ENCODE measurements at places on chromosomes 12 and 14.

- DNase-seq: no peak
Observed at GRCh38 chr12:89103831-89104230, 248.5 kb downstream of the DUSP6 start.

DNA sequence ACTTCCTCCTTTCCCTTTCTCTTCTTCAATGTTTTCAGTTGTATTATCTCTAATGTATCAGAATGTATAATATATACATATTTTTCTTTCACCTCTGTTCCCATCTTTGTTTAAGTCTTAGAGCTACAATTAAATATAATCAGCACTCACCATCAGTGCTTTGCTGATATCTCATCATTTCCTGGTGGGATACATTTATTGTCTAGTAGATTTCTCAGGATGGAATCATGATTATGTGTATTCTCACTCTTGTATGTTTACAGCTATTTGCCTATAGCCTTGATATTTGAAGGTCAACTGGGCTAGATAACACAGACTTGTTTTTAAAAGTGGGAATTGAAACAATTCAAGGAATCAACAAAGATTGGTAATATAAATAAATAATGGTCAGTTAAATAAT lies 124.9 kb upstream of the EEA1 start:
- no peak for DNase-seq

DNA sequence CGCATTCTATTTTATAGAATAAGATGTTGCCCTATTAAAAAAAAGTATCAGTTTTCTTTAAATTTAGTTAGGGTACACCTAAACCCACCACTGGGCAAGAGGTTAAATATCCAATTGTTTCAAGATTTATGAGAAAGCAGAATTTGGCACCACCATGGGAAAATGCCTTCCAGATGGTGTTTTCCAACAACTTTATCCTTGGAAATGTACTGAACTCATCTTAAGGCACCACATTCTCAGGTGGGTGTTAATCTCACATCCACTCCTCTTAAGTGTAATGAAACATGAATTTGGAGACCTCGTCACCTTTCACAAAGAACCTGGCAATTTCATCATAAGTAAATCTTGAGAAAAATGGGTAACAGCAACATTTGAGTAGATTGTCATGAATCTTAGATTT lies 13.1 kb downstream of the CBX5 start:
- no peak for DNase-seq

- no peak for DNase-seq
Observed at GRCh38 chr14:96047101-96047500, 7.9 kb downstream of the C14orf132 start.

GRCh38 chr12:46480724-46481123 lies 108.2 kb upstream of the SLC38A2 start:
- no peak for DNase-seq

DNA sequence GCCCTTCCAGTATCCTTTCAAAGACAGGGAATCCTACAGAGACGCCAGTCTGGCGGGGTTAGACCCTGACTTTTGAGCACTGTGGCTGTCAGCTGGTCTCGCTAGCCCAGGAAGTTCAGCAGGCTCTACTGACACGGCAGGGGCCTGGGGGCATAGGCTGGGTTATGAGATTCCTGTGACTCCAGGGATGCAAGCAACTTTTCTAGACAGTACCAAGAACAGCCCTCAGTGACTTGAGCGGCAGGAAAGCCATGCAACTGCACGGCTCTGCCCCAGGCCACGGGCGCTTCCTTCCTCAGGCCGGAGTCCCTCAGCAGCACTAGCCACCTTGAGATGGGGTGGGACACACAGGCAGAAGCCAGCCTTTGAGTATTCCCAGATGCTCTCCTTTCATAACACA lies 5.1 kb upstream of the SIVA1 start:
- DNase-seq: no peak
